ENCODE measurements at places on chromosomes 1 and 21.

DNA sequence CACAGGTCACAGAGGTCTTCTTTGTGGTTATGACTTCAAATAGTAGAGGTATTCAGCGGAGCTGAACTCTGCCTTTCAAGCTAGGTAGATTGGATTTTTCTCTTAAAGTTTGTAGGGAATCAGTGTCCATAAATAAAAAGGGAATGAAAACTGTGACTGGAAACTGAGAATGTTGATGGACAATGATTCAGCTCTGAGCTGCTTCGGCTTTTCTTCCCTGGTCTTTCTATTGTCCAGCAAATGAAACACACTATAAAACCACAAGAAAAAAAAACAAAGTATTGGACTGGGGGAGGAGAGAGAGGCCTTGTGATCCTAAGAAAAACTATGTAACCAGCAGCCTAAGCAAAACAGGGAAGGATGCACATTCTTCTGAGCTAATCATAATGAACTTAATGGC is 11.1 kb downstream of the TNNI3K start:
- DNase-seq: no peak

DNA sequence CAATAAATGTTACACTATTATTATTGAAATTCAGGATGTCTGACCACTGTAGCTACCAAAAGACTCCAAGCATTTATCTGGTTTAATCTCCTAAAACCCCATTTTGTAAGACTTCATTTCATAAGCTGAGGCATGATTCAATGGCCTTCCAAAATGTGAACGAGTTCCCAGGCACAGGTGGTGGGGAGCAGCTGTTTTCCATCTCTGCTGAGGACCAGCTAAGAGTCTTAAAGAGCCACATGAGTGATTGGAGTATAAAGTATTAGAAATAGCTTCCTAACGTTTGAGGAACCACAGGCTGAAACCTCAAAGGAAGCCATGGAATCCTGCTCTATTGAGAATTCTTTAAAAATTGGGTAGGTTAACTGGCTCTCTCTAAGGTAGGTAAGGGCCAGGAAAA is 44.9 kb downstream of the SEC16B start:
- no peak for DNase-seq

DNA sequence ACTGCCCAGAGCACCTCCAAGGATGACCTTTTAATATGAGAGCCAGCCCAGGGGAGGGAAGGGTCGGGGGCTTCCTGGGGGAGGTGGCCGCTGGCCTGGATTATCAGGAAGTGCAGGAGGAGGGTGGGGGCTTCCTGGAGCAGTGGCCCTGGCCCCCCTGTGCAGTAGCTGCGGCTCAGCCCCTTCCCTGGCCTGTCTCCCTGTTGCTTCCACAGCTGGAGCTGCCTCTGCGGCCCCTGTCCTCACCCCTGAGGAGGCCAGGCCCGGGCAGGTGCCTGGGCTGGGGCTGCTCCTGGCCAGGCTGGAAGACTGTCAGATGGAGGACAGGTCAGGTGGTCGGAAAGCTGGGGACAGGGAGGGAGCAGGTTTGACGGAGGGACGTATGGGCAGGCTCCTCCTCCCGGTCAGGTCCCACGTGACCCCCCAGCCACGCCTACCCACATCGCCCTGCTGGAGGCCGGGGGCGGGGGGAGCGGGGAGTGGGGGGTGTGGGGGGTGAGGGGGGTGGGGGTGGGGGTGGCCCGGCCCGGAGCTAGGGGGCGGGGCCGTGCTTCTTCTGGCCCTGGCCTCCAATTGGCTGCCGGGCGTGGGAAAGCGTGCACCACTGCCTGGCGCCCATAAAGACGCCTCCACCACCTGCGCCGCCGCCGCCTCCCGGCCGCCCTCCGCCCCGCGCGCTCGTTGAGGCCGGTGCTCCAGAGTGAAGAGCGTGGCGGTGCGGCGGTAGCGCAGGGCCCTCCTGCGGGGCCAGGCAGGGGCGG is 10.2 kb upstream of the TNFRSF14 start:
- peak; percentile 86 for DNase-seq

GRCh38 chr1:236365999-236366570 is 28.0 kb upstream of the EDARADD start:
- no peak for DNase-seq

DNA sequence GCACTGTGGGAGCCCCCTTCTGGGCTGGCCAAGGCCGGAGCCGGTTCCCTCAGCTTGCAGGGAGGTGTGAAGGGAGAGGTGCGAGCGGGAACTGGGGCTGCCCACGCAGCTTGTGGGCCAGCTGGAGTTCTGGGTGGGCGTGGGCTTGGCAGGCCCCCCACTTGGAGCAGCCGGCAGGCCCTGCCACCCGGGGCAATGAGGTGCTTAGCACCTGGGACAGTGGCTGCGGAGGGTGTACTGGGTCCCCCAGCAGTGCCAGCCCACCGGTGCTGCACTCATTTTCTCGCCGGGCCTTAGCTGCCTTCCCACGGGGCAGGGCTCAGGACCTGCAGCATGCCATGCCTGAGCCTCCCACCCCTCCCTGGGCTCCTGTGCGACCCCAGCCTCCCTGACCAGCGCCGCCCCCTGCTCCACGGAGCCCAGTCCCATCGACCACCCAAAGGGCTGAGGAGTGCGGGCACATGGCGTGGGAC is 11.6 kb downstream of the SCYL3 start:
- no peak for DNase-seq

DNA sequence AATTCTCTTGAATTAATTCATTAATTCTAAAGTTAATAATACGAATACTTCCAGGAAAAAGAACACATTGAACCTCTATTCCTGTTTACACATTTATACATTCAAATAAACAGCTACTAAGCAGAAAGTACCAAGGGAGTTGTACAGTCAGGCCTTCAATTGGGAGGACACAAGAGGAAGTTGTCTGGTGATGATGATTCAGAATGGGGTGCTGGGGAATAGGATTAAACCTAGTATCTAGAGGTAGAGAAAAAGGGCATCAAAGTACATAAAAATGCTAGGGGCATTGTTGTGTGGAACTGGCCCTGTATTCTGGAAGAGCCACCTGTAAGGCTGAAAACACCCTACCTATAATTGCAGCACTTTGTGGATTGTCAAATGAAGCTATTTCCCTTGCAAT is 71.7 kb upstream of the MROH9 start:
- no peak for DNase-seq

GRCh38 chr1:184051485-184052193 is at the start of gene TSEN15:
Gene TSEN15, plus strand, starts transcription at chr1:184051730. Its CDS starts 26 bp downstream, at chr1:184051756.
- DNase-seq: peak; percentile 42

DNA sequence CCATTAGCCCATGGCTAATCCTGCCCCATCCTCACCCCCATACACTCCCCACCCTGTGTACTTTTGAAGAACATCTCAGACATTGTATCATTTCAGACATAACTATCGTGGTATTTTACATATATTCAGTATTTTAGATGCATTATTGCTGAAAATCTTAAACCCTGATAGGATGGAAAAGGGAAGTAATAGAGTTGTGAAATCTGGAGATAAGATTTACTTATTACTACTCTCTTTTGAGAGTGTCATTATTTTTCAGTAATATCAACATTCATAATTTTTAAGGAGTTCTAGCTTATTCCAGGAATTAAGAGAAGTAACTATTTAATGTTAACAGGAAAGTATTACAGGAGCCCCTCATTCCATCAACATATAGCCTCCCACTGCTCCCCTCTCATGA is 34.4 kb downstream of the ADCY10 start:
- no peak for DNase-seq

- no peak for DNase-seq
These were observed 11.7 kb downstream of the PYHIN1 start for GRCh38 chr1:158943059-158943458.

DNA sequence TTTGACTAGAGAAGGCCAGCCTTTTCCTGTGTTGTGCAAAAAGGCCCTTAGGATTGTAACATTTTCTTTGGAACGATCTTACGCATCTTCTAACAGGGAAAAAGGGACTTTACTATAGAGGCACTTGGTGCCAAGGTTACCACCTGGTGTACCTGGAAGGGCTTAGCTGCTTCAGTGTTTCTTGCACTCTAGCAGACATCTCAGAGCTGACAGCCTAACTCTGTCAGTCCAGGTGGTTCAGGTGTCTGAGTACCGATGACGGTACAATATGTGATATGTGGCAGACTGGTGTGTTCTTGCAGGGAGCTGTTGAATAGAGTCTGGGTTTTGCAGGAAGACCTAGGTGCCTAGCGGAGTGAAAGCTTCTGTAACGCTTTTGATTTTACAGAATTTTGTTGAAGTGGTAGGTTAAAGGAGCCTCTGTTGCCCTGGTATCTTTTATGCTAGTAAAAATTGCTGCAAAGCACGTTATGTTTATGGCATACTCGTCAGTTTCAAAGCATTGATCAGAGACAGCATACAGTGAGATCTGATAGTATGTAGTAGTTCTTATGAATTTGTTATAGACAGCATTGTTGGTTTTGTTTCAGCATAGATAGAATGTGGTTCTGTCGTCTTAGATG is 1.4 kb downstream of the MAGI3 start:
- no peak for DNase-seq

- no peak for DNase-seq
These were observed 208.3 kb upstream of the RUNX1 start for GRCh38 chr21:35257413-35257812.

- DNase-seq: no peak
These were observed 21.6 kb upstream of the ZNF678 start for GRCh38 chr1:227541796-227542152.

DNA sequence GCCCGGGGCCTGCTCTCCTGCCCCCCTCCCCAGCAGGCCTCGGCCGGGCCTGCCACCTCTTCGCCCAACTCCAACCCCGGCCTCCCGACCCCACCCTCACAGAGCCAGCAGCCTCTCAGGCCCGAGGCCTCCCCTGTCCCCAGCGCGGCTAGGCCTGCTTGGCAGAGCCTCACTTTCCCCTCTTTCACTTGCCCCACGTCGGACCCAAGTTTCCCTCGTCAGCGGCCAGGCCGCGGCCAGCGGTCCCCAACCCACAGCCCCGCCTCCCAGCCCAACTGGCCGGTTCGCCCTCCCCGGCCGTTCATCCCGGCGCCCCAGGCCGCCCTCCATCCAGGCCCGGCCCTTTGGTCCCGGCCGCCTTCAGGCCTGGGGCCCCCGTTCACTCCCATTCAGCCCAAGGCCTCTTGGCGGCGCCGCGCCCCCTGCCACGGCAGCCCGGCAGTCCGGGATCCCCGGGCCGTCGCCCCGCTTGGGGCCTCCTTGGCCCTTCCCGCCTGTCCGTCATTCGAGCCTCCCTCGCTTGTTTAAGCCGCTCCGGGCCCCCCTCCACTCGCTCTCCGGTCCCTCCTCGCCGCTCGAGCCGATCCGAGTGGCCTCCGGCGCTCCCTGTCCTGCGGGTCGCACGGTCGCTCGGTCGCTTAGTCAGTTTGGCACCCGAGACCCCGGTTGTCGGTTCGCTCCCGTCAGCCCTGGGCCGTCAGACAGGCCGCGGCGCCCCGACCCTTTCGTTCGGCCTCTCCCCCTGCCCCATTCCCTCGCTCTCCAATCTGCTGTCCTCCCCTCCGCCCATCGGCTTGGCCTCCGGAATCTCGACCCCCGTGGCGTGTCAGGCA is 1.4 kb downstream of the LRRC41 start:
- DNase-seq: peak; percentile 71

- no peak for DNase-seq
These were observed 11.1 kb downstream of the CHAF1B start for GRCh38 chr21:36396325-36396724.

- no peak for DNase-seq
These were observed 349.0 kb upstream of the VAMP3 start for GRCh38 chr1:7422081-7422480.

DNA sequence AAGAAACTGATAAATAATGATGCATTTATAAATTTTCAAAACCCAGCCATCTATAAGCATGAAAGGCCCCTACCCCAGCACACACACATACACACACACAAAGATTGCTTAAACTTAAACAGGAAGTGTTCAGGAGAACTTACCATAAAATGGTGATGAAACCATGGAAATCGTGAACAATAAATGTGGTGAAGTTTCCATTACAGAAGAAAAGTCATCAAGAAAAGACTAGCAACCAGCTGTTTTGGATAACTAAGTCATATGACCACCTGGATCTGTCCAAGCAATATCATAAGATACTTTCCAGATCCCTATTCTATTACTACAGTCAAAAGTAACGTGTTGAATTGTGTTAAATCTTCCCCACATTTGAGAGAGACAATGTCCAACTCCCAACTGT is 24.1 kb downstream of the RGS5 start:
- no peak for DNase-seq

- no peak for DNase-seq
These were observed 11.5 kb upstream of the TMEM51 start for GRCh38 chr1:15141935-15142539.

- DNase-seq: peak; percentile 24
These were observed 25.1 kb upstream of the LSS start for GRCh38 chr21:46253610-46254124.

GRCh38 chr1:161998811-161999210 is 24.9 kb downstream of the OLFML2B start:
- no peak for DNase-seq

- no peak for DNase-seq
These were observed 41.6 kb downstream of the TNNT2 start for GRCh38 chr1:201335901-201336300.

GRCh38 chr1:245986404-245987218 is 520.5 kb downstream of the SMYD3 start:
- DNase-seq: no peak

GRCh38 chr1:239707615-239708014 is 321.2 kb downstream of the CHRM3 start:
- DNase-seq: no peak

GRCh38 chr1:21909286-21909759 is 27.8 kb downstream of the HSPG2 start:
- no peak for DNase-seq

GRCh38 chr1:32361674-32362473 is 411 bp downstream of the FAM229A start:
- DNase-seq: no peak

GRCh38 chr1:157948312-157949073 is 45.0 kb upstream of the KIRREL1 start:
- no peak for DNase-seq

DNA sequence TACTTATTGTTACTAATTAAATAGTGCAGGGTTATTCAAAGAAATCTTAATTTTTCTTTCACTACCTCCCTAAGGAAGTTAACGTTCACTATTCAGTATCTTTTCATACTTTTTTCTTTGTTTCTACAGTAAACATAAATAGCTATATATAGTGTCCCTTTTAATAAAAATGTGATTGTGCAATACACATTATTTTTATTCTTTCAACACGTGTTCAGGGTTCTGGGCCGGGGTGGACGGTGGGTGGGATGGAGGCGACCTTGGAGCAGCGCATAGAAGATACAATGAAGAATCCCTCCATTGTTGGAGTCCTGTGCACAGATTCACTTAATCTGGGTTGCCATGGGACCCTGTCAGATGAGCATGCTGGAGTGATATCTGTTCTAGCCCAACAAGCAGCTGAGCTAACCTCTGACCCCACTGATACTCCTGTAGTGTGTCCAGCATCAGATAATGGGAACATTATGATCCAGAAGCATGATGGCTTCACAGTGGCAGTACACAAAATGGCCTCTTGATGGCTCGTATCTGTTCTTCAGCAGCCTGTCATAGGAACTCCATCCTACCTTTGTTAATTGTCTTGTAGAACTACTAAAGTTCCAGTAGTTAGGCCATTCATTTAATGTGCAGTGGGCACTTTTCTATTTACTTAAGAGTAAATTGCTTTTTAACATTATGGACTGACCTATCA is 155.9 kb upstream of the L1TD1 start:
- DNase-seq: no peak
